ENCODE measurements at places on chromosomes 7 and 10.

GRCh38 chr7:77917500-77918262 is 119.1 kb downstream of the PHTF2 start:
- no peak for DNase-seq

- DNase-seq = no peak
Measured at GRCh38 chr7:18583305-18583704, 87.8 kb downstream of the HDAC9 start.

DNA sequence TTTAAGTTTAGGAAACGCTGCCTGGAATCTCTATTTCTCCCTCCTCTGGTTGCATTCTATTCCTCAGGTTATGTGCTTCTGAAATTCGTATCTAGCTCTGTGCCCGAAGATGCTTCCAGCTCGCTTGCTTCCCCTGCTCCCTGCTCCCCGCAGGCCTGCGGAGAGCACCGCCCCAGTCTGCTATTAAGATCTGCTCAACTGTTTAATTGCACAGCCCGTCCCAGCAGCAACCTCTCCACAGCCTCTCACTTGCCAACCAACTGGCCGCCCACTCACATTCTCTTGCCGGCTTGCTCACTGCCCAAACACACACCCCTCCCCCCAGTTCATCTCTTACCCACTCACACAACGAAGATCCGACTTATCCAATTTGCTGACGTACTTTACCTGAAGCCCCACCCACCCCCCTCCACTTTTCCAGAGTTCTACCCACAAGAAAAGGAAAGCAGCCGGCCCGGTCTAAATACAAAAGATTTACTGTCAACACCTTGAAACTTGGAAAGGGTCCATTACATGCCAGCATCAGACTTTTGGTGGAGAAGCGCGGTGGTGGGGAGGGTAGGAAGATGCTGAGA is 167.3 kb upstream of the KLF14 start:
- DNase-seq = peak; percentile 90

- no peak for DNase-seq
Measured at GRCh38 chr10:2145926-2146478, 408.7 kb upstream of the ADARB2 start.

- DNase-seq = no peak
Measured at GRCh38 chr7:115024276-115024675, 102.4 kb downstream of the MDFIC start.

Measured in upper lobe of right lung (tissue), 1 donor.